Gastrocnemius medialis (tissue), 4 donors: ENCODE measurements at places on chromosomes 11 and 22. TPM values are rescaled to one million over a fixed set of nuclear protein-coding genes. Genes with fewer than 3 reads are reported as not detected.

GRCh38 chr11:3156282-3156660, 8.8 kb downstream of the OSBPL5 start:
- DNase-seq = no peak

GRCh38 chr11:116725434-116726221, 47.2 kb downstream of the BUD13 start:
- DNase-seq = no peak

DNA sequence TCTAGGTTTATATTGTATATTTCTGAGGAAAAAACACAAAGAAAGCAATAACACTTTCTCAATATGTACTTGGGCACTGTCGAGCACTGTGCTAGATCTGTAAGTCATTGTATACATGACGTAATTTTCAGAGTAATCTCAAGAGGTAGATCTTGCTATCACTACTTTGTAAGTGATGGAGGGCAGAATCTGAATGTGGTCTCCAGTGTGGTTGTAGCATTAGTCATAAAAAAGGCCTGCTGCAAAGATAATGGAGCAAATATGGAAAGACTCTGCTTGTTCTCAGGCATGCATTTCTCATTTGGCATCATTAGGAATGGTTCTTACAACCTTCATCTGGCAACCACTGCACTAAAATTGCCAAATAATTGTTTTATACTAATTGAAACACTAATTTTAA, 419.8 kb upstream of the CCDC179 start:
- DNase-seq = no peak

- no peak for DNase-seq
Observed at GRCh38 chr11:77071671-77072605, 5.2 kb downstream of the CAPN5 start.

DNA sequence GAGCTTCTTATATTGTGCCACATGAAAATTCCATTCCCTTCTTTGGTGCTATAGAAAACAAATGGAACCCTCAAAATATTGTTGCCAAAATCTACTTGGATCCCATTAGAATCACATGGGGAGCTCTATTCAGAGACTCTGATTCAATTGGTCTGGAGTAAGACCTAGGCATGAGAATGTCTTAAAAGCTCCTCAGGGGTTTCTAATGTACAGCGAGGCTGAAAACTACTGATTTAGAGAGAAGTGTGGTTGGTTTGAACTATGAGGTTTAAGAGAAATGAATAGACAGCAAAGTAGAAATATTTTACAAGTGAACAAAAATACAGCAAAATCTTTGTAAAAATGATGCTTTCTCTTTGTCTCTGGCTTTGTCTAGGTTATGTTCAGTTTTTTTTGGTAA, 514.7 kb downstream of the CNTN5 start:
- DNase-seq = no peak

DNA sequence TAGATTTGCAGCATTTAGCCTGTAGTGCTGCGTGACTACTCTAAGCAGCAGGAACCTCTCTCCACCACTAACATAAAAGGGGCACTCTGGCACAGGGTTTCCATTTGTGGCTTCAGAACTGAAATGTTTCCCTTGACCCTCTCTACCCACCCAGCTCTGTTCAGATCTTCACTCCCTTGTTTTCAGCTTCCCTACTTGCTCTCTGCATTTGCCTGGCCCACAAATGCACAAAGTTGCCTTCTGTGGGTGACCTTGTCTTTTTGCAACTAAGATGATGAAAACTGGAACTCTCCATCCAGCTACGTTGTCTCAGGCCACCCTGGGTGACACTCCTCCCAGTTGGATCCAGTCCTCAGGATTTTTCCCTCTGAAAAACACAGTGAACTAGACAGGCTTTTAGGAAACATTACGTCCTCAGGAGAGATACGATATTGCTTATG, 19.8 kb upstream of the PSMA1 start:
- no peak for DNase-seq

GRCh38 chr22:21703684-21704316, 31.8 kb downstream of the YPEL1 start:
- no peak for DNase-seq

DNA sequence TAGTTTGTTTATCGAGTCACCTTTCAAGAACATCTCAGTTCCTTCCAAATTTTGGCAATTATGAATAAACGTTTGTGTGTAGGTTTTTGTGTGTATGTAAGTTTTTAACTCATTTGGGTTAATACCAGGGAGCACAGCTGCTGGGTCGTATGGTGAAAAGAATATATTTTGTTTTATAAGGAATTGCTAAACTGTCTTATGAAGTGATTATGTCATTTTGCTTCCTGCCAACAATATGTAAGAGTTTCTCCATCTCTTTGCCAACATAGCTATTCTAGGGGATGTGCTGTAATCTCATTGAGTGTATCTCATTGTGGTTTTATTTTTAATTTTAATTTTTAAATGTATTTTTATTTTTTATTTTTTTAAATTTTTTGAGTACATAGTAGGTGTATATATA, 27.3 kb downstream of the BCL2L13 start:
- DNase-seq = no peak

GRCh38 chr22:48846200-48846599, 981.5 kb downstream of the BRD1 start:
- no peak for DNase-seq

GRCh38 chr11:33454264-33454663, 197.1 kb downstream of the HIPK3 start:
- no peak for DNase-seq

- no peak for DNase-seq
Observed at GRCh38 chr11:89490981-89491690, at the start of gene NOX4. Gene NOX4, minus strand, starts transcription at chr11:89491375. Its CDS starts 129 bp downstream, at chr11:89491246.

- DNase-seq = no peak
Observed at GRCh38 chr11:122852796-122853160, 14.5 kb downstream of the CRTAM start.

- no peak for DNase-seq
Observed at GRCh38 chr11:101323997-101324396, 194.4 kb upstream of the PGR start.

DNA sequence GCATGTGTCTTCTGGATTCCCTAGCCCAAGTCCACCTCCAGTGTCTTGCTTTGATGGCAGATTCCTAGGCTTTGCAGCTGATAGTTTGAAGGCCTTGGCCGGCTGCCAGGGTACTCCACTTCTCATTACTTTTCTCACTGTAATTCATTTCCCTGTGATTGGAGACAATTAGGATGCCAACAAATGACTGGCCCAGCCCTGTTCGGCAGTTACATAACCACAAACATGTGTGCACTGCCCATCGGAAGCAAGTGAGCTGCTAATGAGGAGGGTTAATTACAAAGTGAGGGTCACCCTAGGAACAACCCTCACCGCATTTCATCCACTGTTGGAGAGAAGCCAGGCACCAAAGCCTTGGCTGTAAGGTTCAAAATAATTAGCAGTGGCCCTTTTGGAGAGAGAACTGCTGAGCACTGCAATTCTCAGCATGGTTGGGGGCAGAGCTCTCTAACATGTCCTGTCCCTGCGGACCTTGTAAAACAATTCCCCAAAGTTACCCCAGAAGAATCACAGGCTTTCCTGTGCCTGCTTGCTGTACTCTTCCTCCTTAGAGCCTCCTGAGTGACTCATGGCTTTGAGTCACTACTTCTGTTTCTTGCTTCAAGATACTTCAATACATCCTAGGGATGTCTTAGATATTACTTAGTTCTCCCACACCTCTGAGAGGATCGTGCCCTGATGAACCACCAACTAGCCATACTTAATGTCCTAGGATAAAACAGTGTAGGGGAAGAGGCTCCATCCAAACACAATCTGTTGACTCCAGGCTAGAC, 109.7 kb upstream of the GALNT18 start:
- DNase-seq = no peak

DNA sequence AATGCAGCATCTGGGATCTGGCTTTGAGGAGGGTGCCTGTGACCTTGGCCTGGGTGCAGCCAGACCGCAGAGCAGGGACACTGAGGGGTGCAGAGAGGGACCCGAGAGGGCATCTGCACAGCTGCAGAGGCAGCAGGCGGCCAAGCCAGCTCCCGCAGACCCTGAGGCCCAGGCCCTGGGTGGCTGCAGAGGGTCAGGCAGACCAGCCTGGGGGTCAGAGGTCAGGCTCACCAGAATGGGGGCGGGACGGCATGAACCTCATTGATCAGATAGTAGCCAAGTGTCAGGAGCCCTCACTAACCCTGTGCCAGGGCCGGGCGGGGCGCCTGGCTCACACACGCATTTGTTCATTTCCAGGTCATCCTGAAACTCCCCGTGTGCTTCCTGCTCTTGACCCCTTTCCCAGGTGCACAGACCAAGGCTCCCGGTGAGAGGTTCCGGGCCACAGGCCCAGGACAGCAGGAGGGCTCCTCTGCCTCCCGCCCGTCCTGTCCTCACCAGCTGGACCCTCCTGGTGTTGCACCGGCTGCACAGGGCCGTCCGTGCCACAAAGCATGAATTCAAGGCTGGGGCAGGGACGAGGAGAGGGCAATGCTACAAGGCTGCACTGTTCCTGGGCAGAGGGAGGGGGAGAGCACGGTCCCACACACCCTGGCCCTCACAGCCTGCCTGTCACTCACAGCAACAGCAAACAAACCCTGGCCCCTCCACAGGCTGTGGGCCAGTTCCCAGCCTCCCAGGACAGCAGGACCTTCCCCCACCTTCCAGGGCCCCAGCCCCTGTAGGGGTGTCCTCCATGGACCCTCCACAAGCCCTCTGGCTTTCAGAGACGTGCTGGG, 3.3 kb downstream of the RTN4R start:
- DNase-seq = no peak

DNA sequence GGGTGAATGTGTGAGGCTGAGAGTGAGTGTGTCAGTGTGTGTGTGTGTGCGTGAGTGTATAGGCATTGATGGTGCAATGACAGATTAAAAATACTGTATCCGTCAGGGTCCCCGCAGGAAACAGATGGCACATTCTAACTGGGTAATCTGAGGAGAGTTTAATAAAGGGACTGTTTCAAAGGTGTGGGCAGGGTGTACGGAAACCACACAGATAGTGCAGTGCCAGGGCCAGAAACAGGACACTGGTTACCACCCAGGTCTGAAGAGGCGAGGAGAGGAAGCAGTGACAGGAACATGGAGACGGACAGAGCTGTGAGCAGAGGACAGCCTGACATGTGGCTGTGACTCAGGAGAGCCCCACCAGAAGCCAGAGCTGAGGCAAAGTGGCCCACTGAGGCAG, 16.5 kb downstream of the P2RX3 start:
- DNase-seq = no peak

DNA sequence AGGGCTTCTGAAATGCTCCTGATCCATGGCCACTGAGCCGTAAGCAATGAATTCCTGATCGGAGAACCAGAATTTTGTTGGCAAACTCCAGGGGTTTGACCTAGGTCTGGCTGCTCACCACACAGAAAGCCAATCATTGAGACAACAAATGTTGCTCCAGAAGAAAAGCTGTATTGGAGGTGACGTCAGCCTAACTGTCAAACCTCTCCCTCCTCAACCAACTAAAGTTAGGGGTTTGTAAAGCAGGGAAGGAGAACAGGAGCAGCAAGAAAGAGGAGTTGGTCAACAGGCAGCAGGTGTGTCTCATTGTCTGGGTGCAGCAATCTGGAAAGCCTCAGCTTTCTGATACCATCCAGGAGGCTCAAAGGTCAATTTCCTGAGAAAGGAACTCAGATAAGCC, 133.7 kb upstream of the SEZ6L start:
- no peak for DNase-seq

Gene MTFP1
- total RNA-seq = 38.2 TPM

Gene OR51I1
- total RNA-seq = not detected

Gene OR51M1
- not detected for total RNA-seq

Gene SLC37A2
- total RNA-seq = 2.1 TPM

Gene STX3
- total RNA-seq = 8.3 TPM

Gene GRIK4
- not detected for total RNA-seq

Gene OR8B4
- total RNA-seq = not detected

Gene TRIM6
- 0.26 TPM for total RNA-seq

Gene CECR2
- total RNA-seq = 19.0 TPM

Gene GGT1
- total RNA-seq = 0.29 TPM
